ENCODE measurements at places on chromosomes 5 and 9. TPM values are rescaled to one million over a fixed set of nuclear protein-coding genes. Genes with fewer than 3 reads are reported as not detected.

DNA sequence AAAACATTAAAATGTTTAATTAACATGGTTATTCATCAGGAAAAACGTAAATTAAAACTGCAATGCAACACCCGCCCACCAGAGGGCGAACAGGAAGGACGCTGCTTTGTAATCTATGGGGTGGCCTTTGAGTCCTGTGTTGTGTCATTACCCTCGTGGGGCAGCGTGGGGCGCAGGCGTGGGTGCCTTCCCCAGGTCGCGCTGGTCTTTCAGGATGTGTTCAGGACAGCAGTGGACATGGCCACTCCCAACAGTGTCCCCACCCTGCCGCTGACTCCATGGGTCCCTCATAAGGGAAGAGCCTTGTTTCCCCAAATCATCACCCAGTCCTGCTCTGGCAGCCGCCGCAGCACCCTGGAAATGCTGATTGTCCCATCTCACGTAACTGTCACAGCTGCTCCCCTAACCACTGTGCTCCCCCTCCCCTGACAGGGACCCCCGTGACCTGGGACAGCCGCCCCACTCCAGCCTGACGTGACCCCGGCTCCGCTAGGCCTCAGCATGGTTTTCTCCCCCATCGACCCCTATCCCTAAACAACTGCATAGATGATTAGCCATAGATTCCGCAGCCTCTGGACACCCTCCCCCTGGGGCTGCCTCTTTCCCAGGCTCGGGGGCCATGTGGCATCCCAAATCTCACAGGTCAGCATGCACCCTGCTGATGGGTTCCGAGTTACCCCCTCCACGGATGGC lies 36.4 kb downstream of the GLT6D1 start:
- no peak for DNase-seq

CA9 gene
- total RNA-seq: not detected

- DNase-seq: no peak
These were observed 257.2 kb downstream of the ARRDC3 start for GRCh38 chr5:91125916-91126315.

DNA sequence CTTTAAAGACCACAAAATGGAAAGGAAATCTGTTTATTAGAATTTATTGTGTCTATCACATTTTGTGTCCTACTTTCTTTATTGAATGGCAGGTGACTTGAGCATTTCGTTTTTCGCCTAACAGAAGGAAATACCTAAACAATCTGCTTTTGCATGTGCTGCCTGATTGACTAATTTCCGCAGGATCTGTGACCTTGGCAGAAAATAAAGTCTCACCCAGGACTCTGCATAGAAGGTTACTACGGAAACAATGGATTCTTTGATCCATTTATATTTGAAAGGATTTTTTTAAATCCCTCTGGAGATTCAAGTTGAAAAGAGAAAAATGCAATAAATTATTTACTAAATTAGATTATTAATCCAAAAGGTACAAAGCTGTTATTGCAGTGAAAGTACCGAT lies 61.0 kb upstream of the CAST start:
- DNase-seq: no peak

DNA sequence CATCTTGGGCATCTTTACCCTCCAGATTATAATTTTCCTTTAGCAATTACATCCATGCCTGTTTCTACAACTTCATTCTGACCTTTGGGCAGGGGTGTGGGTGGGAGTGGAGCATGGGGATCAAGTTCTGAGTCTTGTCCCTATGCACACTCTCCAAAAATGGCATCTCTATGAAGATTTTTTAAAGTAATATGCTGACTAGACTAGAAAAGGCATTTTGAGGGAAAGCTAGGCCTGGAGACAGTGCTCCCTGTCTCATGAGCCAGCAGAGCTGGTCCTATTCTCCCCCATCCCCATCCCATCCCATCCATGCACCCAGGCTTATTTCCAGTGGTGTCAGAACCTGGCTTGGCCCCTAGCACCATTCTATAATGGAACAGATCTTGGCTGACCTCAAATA lies 398.0 kb upstream of the SLC24A2 start:
- no peak for DNase-seq

GRCh38 chr9:6708732-6709131 lies 49.0 kb upstream of the KDM4C start:
- DNase-seq: no peak

MEIKIN gene
- not detected for total RNA-seq

ZCCHC9 gene
- 20.0 TPM for total RNA-seq

DNA sequence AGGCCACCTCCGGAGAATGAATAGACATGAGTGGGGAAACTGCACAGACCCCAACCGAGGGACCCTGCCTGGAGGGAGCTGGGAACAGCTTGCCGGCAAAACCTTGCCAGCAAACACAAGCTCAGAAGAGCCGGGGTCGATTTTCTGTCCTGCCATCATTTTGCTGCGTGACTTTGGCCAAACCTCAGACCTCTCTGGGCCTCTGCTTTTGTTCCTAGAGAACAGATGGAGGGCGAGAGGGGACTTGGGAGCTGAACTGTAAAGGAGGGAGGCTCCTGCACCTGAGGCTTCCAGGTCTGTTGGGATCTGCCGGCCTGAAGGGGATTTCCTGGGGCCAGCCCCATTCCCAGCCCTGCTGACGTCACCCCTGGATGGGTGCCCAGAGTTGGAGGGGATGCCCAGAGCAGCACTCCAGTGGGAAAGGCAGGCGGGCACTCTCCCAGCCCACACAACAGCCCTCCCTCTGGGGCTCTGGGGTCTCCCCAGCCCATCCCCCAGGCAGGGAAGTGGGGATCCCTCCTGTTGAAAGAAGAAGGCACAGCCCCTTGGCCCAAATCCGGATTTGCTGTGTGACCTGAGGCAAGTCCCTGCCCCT lies 40.4 kb upstream of the SYNPO start:
- peak; percentile 40 for DNase-seq

LARP1 gene
- 111 TPM for total RNA-seq

DNA sequence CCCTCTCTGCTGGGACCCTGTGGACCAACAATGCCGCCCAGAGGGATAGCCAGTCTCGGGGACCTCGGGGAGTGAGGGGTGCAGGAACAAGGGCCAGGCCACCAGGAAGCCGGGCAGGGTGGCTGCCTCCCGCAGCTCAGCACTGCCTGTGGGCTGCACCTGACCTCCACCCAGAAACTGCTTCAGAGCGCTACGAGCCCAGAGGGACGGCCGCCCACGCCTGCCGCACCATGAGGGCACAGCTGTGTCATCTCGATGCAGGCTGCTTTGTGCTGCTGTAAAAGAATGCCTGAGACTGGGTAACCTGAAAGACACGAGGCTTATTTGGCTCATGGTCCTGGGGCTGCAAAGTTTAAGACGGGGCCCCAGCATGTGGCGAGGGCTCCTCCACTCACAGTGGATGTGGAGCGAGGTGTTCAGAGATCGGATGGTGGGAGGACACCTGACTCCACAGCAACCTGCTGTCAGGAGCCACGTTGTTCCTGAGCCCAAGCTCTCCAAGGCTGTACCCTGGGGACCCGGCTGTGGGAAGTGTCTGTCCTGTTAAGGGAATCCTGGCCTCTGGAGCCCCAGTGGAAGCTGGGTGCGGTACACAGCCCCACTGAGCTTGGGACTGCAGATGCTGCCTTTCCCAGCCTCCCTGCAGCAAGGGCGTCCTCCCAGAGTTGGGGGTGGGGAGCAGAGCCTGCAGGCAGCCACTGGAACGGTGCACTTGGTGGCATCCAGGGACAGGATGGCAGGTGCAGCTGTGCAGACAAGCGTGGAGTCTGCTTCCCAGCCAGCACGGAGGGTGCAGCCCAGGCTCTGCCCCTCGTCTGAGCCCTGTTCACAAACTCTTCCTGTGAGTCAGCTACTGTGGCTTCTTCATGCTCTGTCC lies 11.8 kb upstream of the ZDHHC11 start:
- no peak for DNase-seq

DNA sequence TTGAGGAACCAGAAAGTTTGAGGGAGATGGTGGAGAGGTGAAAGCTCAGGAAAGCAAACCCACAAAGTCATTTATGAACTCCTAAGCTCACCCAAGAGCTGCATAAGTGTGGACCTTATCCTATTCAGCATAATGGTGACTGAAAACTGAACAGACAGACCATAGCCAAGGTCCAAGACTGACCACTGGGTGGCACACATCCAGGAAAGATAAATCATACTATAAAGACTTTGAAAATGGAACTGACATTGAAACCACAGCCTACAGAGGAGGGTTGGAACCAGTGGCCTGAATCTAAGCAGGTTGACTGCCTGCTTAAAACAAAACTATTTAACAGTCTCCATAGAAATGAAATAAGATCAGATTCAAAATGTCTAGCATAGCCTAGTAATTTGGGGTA lies 121.0 kb upstream of the RGS7BP start:
- DNase-seq: peak; percentile 13

DNA sequence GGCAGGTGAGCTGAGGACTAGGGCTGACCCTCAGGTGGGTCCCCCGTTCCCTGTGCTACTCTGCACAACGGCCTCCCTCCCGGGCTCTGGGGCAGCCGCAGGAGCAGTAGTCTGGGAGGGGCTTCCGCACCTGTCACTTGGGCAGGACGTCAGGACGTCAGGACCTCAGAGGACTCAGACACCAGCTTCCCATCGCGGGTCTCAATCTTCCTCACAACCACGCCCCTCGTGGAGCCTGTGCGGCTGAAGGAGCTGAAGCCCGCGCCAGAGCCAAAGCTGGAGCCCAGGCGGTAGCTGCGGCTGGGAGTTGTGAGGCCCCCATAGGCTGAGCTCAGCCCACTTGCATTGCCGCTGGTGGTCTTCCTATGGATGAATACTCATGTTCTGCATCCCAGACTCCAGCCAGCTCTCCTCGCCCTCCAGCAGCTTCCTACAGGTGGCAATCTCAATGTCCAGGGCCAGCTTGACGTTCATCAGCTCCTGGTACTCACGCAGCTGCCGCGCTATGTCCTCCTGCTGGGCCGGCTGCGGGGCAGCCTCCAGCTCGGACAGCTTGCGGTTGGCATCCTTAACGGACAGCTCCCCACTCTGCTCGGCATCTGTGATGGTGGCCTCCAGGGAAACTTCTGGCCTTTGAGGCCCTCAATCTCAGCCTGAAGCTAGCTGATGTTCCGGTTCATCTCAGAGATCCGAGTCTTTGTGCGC lies 381.4 kb upstream of the RGMB start:
- DNase-seq: no peak

DNA sequence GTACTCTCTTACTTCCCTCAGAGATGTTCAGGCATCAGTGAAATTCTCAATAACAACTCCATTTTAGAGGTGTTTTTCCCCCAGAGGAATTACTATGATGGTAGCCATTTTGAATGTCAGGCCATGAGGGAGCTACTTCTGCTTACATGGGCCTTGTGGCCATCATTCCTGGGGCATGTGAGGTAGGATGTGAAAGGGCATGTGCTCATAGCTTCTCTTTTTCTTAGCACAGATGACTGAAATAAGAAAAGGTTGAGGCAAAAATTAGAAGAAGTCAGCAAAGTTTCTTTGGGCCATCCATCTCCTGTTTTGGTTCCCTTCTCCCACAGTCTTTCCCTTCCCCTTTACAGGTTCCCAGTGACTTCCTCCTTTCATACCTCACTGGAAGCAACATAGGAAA lies 68.8 kb downstream of the FEM1C start:
- DNase-seq: no peak

- DNase-seq: no peak
These were observed 56.1 kb downstream of the IRX2 start for GRCh38 chr5:2695200-2695891.

GRM6 gene
- not detected for total RNA-seq

DNA sequence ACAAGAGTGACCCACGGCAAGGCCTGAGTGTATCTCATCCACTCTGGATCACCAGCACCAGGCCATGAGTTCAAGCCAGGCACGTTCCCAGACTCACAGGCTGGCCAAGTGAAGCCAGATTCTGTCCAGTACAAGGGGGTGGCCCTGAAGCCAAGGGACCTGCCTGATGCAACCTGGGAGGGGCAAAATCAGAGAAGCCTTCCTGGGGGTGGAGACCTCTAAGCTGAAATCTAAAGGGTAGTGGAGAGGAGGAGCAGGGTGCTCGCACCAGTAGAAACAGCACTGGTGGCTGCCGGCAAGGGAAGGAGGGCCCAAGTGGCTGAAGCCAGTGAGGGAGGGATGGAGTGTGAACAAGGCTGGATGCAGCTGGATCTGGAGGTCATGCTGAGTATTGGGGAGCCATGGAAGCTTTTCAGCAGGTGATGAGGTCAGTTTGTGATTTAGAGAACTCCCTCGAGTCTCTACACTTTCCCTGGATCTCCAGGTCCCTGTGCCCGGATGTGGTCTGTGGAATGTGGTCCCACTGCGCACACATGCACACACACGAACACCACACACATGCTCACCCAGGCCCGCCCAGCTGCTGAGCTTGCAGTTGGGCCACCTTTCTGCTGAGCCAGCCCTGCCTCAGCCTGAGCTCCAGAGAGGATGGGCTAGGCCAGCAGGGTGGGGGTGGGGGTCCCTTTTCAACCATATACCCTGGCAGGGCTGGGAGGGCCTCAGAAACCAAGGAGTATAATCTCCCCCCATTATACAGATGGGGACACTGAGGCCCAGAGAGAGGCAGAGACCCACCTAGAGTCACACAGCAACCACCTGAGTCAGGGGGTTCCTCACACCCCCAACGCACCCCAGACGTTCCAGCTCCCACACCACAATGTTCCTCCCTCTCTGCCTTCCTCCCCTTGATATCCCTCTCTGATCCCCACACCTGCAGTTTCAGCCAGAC lies 1.6 kb downstream of the PIP5KL1 start:
- no peak for DNase-seq

GRCh38 chr5:115718927-115719326 lies 93.1 kb upstream of the TMED7 start:
- DNase-seq: no peak

GRCh38 chr5:132526290-132526973 lies 16.9 kb downstream of the IL5 start:
- DNase-seq: no peak

GRCh38 chr5:17235731-17236330 lies 18.4 kb downstream of the BASP1 start:
- no peak for DNase-seq

DNA sequence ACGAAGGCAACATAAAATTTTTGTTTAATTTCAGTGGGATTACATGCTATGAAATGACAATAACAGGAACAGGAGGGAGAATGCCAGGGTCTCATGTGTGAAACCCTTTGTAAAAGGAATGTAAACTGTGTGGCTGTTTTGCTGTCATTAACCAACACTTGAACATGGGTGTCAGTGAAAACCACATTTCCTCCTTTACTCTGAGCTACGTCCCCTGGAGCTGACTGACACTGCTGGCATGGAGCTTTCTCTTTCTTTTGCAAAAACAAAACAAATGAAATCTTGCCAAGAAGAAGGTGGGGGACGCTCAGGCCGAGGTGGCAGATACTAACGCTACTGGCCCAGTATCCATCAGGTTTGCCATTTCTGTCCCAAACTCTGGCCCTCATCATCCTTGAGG lies 121.4 kb downstream of the DMRT2 start:
- DNase-seq: no peak

Data from epithelial cell of proximal tubule (primary cell).